Mesenchymal stem cell (in vitro differentiated cells and primary cell): ENCODE measurements at places on chromosomes 12 and 14.
A peak's percentile ranks its signal among the peaks of the same experiment; 100 is the strongest.

DNA sequence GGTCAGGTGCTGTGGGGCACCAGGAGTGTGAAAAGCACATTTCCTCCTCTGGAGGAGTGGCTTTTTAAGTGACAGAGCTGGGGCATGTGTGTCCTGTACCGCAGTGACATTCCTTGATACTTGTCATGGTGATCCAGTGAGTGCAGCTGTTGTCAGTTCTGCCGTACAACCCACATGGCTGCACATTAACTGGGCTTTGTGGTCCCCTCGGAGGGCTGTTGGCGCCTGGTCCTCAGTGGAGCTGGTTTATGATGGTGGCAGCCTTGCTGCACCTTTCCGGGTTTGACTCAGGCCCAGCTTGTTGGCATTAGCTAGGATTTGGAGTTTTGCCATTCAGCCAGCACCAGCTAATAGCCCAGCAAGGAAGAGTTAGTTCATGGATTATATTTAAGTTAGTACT, 77.0 kb downstream of the SLC25A47 start:
- no peak for DNase-seq

DNA sequence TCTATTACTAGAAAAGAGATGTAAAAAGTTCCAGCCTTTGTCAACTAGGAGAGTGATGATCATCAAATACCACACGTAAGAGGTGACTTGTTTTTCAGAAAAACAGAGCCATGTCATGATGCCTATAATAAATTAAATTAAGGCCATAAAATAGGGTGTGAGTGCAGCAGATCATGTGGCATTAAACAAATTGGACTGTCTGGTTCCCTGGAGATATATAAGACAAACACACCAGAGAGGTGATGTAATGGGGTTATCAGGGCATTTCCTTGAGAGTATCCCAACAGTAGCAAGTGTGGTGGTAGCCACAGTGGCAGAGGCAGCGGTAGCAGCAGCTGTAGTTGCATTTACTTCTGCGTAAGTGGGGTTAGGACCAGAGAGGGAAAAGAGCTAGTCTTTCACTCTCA, 14.6 kb upstream of the GALNT6 start:
- DNase-seq: no peak

DNA sequence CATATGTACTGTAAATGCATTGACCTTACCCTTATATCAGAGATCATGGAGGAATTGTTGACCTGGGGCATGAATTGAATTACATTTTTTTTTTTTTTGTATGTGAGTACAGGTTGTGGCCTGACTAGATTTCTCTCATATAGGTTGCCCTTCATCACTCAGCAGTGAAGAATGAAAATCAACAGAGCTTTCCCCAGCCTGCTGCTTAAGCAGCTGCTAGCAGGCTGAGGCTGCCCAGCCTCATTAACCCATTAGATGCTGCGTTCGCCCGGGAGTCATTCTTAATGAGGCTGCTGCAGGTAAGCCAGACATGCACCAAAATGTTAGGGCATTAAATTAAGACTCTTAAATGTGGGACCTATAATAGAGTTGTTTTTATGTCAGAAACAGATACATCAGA, 236.0 kb downstream of the ETNK1 start:
- DNase-seq: no peak

GRCh38 chr14:68459480-68460136, 333.3 kb downstream of the ZFP36L1 start:
- no peak for DNase-seq

DNA sequence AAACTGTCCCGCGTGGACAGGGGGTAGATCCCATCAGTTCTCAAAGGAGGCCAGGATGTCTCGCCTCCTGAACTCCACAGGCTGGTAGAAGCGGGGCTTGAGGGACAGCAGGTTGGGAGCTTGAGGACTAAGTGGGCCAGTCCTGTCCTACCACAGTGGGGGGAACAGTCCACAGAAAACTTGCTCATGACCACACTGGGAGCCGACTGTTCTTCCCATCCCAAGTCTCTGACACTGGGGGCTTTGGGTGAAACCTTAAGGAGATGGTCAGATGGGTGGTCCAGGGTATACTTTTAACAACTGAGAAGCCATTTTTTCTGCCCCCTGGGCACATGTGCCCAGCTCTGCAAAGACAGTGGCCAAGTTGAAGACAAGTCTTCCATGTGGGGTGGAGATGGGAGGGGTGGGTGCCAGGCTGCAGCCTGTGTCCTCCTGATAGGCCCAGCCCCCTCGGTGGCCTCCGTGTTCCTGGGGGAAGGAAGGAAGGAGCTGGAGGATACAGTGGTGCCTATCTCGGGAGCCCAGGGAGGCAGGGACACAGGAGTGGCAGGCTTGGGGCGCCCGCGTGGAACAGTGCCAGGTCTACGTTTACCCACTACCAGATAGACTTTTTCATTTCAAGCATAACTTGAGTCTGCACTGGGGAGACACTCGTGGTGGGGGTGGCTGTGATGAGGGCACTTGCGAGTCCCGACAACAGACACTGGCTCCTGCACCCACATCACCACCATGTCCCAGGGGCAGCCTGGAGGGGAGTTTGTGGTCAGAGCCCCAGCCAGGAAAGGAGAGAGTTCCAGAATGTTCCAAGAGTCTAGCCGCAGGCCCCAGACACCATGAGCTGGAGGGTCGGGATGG, 14.7 kb downstream of the RHOF start:
- DNase-seq: no peak

DNA sequence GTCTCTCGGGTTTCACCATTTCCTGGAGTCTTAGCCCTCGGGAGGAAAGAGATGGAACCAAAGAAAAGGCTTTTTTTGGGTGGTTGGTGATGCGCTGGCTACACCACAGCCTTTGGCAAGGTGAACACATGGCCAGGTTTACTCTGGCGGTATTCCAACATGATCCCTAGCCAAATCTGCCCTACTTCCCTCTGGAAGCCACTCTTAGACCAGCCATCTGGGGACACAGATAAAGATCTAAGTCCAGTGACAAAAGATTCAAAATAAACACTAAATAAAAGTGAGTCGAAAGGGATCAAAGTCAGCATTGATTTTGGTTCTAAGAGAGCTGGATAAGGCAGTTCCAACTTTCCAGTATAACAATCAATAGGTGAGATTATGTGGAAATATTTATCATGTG, 694.5 kb downstream of the VRK1 start:
- DNase-seq: no peak

- DNase-seq: peak; percentile 56
These were observed 2.8 kb downstream of the TNS2 start for GRCh38 chr12:53052419-53053217.

- no peak for DNase-seq
These were observed 70.5 kb downstream of the NUAK1 start for GRCh38 chr12:106068296-106068695.

GRCh38 chr14:30299915-30300314, 259.0 kb upstream of the G2E3 start:
- peak; percentile 20 for DNase-seq

GRCh38 chr12:112617153-112617505, 174.4 kb upstream of the RPH3A start:
- no peak for DNase-seq

GRCh38 chr12:117686911-117687377, 281.8 kb downstream of the KSR2 start:
- peak; percentile 93 for DNase-seq

DNA sequence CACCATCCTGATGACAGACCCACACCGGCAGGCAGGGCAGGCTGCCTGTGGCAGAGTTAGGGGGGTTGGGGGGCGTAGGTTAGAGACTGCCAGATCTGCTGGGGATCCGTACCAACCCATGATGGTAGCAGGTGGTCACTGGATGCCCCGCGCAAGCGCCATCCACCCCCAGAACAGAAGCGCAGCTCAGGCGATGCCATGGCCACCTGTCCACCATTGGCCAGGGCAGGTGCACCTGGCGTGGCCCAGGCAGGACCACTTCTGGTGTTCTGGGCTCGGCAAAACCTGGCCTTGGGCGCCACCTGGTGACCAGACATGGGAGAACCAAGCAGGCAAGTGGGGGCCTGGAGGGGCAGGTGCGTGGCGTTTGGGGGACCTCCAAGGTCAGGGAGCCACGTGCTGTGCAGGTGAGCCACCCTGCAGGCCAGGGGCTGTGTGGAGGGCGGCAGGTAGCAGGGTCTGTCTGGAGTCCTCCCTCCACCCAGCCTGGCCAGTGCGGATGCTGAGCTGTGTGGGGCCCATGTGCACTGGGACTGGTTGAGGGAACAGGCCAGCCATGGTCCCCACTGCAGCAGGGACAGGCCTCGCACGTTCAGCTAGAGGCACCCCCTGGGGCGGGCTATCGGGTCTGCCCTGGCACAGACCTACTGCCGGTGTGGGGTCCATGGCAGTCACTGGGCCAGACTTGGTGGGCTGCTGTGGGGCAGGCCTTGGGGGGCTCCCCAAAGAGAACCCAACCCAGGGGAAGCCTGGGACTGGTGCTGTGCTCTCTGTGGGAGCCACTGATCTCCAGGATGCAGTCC, 15.6 kb downstream of the BAG5 start:
- peak; percentile 46 for DNase-seq

DNA sequence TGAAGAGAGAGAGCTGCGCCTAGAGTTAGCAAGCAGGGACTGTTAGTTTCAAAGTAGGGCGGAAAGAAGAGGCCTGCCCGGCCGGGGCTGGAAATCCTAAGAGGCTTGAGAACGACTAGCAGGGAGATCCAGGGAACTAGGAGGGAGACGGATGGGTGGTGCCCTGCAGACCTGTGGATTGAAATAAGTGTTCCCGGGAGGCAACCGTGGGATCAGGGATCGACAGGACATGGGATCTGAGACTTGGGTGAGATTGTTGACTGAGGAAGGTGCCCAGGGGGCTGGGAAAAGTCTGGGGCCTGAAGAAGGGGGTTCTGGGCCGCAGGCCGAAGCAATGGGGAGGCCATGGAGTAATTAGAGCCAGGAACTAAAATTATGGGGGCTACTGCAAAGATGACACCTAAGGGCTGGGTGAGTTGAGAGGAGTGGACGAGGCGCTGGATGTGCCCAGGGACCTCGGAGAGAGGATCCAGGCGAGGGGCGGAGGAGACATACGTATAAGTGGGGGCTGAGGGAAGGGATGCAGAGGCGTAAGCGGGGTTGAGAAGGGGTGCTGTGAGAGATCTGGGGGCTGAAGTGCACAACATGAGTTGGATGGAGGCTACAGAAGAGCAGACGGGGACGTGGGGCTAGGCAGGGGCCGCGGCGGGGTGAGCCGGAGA, 635 bp downstream of the LTA4H start:
- DNase-seq: peak; percentile 53

- DNase-seq: no peak
These were observed 25.1 kb downstream of the CCNK start for GRCh38 chr14:99506276-99506675.

GRCh38 chr14:74893614-74894091, 11.9 kb downstream of the DLST start:
- DNase-seq: no peak

GRCh38 chr12:119661882-119662281, 6.1 kb upstream of the PRKAB1 start:
- DNase-seq: no peak

- no peak for DNase-seq
These were observed 371.2 kb downstream of the BCL11B start for GRCh38 chr14:98900798-98901197.

DNA sequence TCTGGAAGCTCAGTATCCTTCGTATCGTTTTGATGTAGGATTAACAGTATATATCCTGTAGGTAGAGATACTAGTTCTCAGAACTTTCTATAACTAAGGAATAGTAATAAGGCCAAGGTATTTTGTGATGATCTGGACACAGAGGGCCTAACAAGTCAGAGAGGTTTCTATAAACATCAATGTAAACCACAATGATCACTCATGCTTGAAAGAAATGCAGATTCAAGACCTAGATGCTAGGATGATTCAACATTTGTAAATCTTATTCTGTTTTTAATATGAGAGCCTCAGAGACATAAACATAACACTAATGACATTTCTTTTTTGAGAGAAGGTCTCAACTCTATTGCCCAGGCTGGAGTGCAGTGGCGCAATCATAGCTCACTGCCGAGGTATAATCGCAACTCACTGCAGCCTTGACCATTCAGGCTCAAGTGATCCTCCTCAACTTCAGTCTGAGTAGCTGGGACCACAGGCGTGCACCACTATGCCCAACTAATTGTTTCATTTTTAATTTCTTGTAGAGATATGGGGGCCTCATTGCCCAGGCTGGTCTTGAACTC, 16.2 kb downstream of the SUPT16H start:
- DNase-seq: no peak

DNA sequence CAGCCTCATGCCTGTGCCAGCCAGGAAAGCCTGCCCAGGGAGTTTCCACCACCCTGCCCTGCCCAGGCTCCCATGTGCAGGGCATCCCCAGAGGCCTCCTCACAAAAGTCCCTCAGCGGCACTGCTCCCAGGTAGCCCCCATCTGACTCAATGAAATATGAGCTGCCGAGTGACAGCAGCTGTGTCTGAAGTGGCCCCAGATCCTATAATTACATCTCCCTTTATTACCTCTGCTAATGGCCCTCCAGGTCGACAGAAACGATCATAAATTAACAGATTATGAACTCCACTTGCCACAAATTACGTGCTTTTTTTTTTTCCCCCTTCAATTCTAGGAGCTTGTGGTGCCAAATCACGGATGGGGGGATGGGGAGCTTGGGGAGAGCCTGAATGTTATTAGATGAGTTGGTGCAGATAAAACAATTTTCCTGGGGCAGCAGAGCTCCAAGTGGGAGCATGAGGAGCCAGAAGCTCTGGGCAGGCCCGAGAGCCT, 110.4 kb downstream of the ESRRB start:
- DNase-seq: no peak

DNA sequence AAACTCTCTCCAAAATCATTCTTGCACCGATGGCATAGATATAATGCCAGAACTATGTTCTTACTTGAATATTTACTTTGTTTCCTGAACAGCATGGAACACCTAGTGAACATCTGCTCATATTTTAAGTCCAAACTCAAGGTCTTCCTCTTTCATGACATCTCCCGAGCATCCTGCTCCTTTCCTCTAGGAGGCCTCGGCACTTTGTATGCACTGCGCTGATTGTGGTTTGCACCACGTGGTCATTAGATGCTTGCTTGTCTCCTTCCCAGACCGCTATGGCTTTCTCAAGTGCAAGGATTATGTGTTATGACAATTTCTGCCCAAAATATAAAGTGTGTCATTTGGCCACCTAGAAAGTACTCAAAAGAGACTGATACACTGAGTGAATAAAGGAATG, 912.0 kb downstream of the GALC start:
- no peak for DNase-seq

DNA sequence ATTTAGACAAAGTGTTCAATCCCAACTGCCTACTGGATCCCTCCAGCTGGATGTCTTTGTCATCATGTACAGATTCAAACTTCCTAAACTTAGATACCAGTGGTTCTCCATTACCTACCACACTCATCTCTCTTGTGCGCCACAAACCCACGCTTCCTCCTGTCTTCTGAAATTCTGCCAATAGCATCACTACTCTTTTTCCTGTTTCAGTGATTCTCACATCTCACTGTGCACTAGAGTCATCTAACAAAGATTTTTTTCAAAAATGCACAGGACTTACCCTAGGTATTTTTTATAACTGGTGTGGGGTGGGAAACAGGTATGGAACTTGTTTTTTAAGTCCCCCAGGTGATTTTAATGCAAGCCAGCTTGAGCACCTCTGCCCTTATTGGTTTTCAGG, 5.9 kb downstream of the PSMB5 start:
- no peak for DNase-seq
